ENCODE measurements at places on chromosomes 6 and 20. TPM values are rescaled to one million over a fixed set of nuclear protein-coding genes. Genes with fewer than 3 reads are reported as not detected.

Gene SAMD3
- total RNA-seq = 0.54 TPM

Gene GNAS-AS1
- total RNA-seq = under 0.01 TPM

Gene SIGLEC1
- total RNA-seq = under 0.01 TPM

Gene VSTM2L
- total RNA-seq = not detected

Gene CGAS
- total RNA-seq = 8.3 TPM

Gene HFE
- 0.27 TPM for total RNA-seq

Gene NKAPL
- total RNA-seq = 1.1 TPM

Gene LTB
- total RNA-seq = 31.0 TPM

Gene C6orf141
- 1.3 TPM for total RNA-seq

Gene RCAN2
- under 0.01 TPM for total RNA-seq

Gene LY86
- 2.2 TPM for total RNA-seq

Gene SERINC1
- total RNA-seq = 59.2 TPM

Gene DPPA5
- not detected for total RNA-seq

Measured in hematopoietic multipotent progenitor cell (in vitro differentiated cells).